ENCODE measurements at places on chromosomes 12 and 14. TPM values are rescaled to one million over a fixed set of nuclear protein-coding genes. Genes with fewer than 3 reads are reported as not detected.

Gene PIWIL1
- 0.07 TPM for total RNA-seq

Gene UNC79
- total RNA-seq: not detected

Gene CBLN3
- total RNA-seq: 0.56 TPM

Gene PKP2
- total RNA-seq: 18.5 TPM

Gene TRPV4
- total RNA-seq: 5.1 TPM

Gene EIF2S3B
- 0.42 TPM for total RNA-seq

Gene GPRC5D
- total RNA-seq: not detected

Gene TMPRSS12
- total RNA-seq: not detected

Gene TSHR
- total RNA-seq: not detected

Gene AKAP3
- not detected for total RNA-seq

Gene FSCB
- total RNA-seq: not detected

Gene SYNE3
- total RNA-seq: 1.2 TPM

Gene AHNAK2
- total RNA-seq: 222 TPM

Gene NGB
- not detected for total RNA-seq

Gene C14orf93
- total RNA-seq: 8.9 TPM

Gene ADAM20
- total RNA-seq: not detected

Gene GPD1
- total RNA-seq: 0.14 TPM

Gene PSMD9
- total RNA-seq: 81.9 TPM

Gene ETFBKMT
- 0.78 TPM for total RNA-seq

Gene GALNT16
- total RNA-seq: 0.07 TPM

Gene NOXRED1
- not detected for total RNA-seq

Gene SDS
- not detected for total RNA-seq

Gene CLEC6A
- not detected for total RNA-seq

Gene WSCD2
- 0.28 TPM for total RNA-seq

Gene DHRS2
- total RNA-seq: 0.21 TPM

Measured in airway epithelial cell (primary cell).